IPS-NIHi11 (cell line): ENCODE measurements at places on chromosomes 6 and 20.
A peak's percentile ranks its signal among the peaks of the same experiment; 100 is the strongest.

- no peak for DNase-seq
These were observed 28.3 kb downstream of the CDK5RAP1 start for GRCh38 chr20:33372993-33373441.

DNA sequence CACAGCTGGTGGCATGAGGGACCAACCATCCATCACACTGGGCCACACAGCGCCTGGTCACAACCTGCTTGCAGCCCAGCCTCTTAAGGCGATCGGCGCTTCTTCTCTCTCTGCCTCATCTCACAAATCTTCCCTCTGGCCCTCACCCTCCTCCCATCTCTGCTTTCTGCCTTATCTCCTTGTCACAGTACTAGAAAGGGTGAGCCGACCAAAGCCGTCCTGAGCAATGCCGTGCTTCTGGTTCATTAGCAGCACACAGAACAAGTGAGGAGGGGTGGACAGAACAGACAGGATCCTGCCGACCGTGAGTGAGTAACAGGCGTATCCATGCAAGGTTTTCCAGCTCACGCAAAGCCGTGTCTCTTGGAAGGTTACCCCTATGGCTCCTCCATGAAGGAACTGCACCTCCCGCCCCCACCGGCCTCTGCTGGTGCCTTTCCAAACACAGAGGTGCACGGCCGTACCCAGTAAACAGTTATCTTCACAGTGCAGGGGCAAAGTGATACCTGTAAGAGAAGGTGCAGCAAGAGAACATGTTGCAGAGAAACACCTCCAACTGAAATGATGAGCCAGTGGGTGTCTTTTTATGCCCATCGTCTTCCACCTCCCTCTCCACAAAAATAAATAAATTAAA, 331.7 kb downstream of the FARS2 start:
- DNase-seq: no peak

GRCh38 chr6:143501851-143502250, 9.7 kb downstream of the FUCA2 start:
- DNase-seq: no peak

GRCh38 chr6:3325210-3325609, 66.5 kb downstream of the PSMG4 start:
- no peak for DNase-seq

DNA sequence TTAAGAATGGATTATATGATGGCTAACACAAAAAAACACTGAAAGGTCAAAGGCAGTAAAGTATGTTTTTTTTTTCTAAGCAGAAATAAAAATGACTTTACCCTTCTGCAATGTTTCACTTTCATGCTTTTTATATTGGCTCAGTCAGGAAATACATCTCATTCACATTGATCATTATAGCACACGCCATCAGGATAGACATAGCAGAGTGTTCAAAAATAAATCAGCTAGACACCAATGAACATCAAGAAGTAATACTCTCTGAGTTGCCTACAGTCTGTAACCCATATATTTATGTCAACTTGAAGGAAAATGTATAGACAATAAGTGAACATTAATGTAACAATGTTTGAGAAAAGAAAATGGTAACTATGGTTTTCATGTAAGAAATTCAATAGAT, 535.2 kb upstream of the EPHA7 start:
- no peak for DNase-seq

DNA sequence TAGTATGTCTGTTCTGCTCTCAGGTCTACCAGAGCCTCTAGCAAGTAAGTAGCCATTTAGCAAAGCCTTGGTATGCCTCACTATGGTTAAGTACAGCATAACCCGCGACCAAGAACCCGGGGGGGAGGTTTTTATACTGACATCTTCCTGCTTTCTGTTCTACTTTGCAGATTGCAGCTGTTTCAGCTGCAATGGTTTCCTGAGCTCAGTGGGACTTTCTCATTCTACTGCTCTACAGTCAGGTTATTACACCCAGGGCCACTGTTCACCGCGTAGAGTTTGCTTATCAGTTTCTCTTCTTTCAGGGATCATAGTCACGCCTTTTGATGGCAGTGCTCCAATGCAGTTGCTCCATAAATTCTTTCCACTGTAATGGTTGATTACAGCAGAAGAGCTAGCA, 631.3 kb downstream of the TFAP2A start:
- no peak for DNase-seq

- DNase-seq: peak; percentile 7
These were observed 256.5 kb downstream of the TRDN start for GRCh38 chr6:123380257-123380656.

- no peak for DNase-seq
These were observed 5.6 kb upstream of the TREML4 start for GRCh38 chr6:41222513-41222912.

DNA sequence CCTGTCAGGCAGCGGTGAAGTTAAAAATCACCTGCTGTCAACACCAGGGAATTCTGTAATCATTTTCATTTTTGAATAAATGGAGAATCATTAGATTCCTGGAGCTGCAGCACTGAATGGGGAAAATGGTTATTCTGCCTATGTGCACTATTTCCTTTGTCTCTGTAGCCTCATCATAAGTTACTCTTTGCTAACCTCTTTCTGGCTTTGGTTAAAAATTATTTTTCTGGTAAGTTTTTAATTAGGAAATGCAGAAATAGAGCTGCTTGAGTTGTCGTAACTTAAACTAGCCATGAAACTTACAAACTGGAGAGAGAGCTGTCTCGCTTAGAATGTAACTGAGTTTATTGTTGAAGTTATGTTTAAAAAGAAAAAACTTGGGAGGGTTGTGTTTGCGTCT, 28.8 kb downstream of the ZFAND3 start:
- no peak for DNase-seq

- DNase-seq: no peak
These were observed 19.4 kb upstream of the TRERF1 start for GRCh38 chr6:42471142-42471541.

DNA sequence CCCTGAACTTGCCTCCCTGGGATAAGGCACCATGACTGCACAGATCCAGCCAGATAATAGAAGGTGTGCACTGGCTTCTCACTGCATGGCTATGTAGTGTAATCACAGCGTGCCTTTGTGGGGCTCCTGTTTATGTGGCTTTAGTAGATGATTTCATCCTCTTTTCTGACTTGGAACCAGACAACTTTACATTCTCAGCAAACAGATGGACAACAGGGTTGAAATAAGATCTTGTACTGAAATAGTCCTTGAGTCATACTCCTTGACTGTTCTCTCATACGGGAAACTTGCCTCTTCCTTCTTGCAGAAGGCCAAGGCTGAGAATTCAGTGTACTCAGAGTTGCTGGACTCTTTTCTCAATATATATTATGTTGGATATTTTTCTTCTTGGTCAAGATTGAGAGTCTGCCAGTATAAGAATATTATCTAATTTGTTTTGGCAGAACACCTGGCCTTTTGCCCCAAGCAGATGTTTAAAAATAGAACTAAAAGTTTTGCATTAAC, 25.0 kb upstream of the RNF144B start:
- no peak for DNase-seq

- no peak for DNase-seq
These were observed 21.7 kb downstream of the RIPK1 start for GRCh38 chr6:3090013-3090412.

GRCh38 chr6:6922166-6922565, 185.6 kb upstream of the RREB1 start:
- DNase-seq: no peak

- DNase-seq: no peak
These were observed 148.2 kb upstream of the MLN start for GRCh38 chr6:33952016-33952415.

DNA sequence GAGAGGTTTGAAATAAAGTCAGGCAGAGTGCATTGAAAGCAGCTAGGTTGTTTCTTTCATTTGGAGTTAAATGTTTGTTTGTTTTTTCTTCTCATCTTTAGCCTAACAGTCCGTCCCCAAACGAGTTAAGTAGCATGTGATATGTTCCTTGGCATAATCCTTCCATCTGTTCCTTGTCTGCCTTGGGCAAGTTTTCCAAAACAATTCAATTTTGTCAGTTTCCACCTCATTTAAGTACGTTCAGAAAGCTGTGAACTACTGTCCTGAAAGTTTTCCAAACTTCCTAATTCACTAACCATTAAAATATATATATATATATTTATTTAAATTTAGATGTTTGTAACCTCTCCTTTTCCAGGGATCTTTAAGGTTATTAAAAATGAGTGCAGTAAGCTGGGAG, 61.8 kb upstream of the HDAC2 start:
- no peak for DNase-seq

DNA sequence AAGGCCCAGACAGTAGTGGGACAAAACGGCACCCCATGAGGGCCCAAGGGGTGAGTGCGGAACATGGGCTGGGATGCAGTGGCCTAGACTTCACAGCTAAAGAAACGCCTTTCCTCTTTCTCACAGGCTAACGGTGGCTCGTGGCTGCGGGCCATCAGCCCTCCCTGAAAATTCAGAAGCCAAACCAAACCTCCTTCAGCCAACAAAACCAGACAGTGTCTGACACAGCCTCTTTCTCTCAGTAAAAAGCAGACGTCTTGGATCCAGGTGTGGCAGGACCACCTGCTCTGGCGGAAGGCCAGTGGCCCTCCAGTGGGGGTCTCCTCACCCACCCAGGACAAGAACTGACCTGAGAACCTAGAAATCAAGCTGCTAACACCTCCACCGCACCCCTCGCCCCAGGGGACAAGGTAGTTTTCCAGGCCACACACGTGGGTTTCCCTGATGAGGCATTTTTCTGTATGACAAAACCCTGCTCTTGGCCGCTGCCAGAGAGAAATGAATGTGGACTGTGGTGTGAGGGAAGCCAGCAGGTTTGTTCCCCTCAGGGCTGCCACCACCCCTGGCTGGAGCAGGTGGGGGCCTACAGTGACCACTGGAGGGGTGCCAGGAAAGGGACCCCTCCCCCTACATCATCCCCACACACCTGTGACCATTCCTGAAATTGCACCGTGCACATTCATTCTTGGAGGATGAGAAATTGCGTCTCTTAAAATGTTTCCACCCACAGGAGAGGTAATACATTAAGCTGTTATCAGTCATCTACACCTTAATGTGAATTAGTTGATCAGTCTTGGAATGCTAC, 76.8 kb upstream of the PIM1 start:
- no peak for DNase-seq

GRCh38 chr20:38119446-38119845, 45.6 kb downstream of the TGM2 start:
- no peak for DNase-seq

GRCh38 chr6:131061751-131062119, 1.3 kb downstream of the EPB41L2 start:
- DNase-seq: no peak

GRCh38 chr20:7144464-7144863, 377.0 kb downstream of the BMP2 start:
- no peak for DNase-seq

GRCh38 chr6:20660534-20660933, 126.3 kb downstream of the CDKAL1 start:
- no peak for DNase-seq

DNA sequence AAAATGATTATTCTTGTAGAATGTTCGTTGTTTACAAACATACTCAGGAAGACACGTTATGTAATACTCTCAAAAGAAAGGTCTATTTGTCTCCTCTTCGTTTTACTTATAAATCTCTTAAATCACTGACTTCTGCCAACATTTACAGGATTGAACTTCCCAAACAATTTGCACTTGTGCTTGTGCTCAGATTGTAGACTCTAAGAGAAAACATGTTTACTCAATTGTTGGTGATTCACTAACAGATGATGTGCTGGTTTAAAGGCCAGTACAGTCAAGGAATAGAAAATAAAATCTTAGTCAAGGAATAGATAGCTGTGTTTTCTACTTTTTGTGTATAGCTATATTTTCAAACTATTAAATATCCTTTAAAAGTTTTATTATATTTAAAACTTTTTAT, 172.8 kb downstream of the GJA1 start:
- DNase-seq: no peak

DNA sequence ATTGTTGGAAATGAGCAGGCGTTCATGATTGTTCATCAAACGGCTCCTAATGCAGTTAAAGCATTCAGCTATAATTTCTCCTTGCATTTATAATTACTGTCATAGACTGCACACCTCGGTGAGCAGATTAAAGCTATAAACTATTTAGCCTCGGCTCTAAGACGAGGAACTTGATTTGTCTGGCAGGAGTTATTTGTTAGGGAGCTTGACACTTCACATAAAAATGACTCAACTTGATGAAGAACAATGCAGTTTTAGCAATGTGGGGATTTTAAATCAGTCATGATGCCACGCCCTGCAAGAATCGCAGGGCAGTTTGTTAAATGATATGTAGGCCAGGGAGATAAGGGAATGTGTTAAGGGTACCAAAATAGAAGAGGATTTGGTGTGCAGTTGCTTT, 290.2 kb downstream of the TSHZ2 start:
- DNase-seq: no peak

DNA sequence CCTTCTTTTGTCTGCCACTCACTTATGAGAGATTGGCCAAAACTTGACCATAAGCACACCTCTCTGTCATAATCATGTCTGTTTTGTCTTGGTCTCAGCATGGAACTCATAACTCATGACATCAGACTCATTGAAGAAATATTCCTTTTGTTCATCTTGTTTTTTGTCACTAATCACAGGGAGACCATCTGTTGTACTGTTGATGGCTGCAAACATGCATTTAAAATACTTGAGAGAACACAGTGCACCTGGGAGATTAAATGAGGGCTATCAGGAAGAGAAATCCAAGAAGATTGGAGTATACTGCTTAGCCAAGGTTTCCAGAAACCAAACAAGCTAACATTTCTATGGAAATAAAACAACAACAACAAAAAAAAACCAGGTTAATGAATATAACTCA, 689.7 kb downstream of the EPM2A start:
- no peak for DNase-seq

GRCh38 chr6:37525460-37526357, 26.0 kb upstream of the CCDC167 start:
- peak; percentile 87 for DNase-seq

GRCh38 chr6:34834789-34835518, 43.1 kb downstream of the BLTP3A start:
- no peak for DNase-seq

- no peak for DNase-seq
These were observed 38.7 kb downstream of the PRKN start for GRCh38 chr6:162688751-162689345.

DNA sequence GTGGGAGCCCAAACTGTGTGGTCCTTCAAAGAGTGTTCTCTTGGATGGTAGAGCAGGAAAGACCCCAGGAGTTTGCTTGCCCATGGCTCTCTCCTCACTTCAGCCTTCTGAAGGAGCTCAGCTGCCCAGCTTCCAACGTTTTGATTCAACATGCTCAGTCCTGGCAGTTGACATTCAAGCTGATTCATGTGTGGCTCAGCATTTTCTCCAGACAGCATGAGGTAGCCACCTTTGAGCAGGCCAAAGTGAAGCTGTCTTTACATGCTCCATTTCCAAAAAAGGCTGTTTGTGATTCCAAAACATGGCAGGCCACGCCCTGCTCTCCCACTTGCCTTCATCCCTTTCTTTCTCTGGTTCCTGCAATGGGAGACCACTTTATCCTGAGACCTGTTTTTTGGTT, 280.2 kb downstream of the TBC1D7 start:
- no peak for DNase-seq
